ENCODE measurements at places on chromosomes 5 and 9.

- DNase-seq, result no peak
Measured at GRCh38 chr5:65791712-65792673, 70.0 kb downstream of the NLN start.

- no peak for DNase-seq
Measured at GRCh38 chr9:116372081-116372673, 218.6 kb downstream of the PAPPA start.

GRCh38 chr5:106610041-106610440, 1060.7 kb downstream of the EFNA5 start:
- no peak for DNase-seq

GRCh38 chr5:166340039-166340438, 1951.4 kb upstream of the WWC1 start:
- DNase-seq, result no peak

Measured in hematopoietic multipotent progenitor cell (in vitro differentiated cells).